ENCODE measurements at places on chromosomes 5 and 9.

DNA sequence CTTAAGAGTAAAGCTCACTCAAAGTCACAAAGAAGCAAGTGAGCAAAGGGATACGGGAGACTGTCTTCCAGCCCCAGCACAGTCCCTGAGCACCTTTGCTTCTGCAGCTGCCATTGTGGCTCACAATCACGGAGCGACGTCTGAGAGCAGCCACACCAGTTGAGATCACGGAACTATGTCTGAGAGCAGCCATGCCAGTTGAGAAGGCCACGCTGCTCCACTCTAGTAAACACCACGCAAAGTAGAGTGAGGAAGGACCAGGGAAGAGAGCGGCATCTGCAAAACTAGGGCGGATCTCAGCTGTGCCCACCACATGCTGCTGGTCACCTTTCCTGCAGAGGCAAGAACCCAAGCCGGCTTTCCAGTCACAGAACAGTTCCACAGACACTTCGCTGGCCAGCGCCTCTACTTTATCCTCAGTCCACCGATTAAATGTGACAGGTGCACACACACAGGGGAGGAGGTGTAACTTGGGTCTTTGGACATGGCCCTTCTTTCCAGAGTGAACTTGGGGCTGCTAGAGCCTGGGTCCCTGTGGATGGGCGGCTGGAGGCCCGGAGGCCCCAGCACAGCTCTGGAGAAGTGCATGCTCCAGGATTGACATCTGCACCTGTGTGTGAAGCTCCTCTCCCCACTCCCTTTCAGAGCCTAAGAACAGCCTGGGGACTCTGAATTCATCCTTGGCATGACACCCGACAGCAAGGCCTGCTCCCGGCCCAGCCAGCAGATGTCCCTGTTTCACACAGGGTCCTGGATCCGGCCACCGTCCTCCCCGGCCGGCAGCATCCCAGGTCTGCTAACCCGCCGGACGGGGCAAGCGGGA is 324.9 kb upstream of the IRX4 start:
- DNase-seq = peak; percentile 15

DNA sequence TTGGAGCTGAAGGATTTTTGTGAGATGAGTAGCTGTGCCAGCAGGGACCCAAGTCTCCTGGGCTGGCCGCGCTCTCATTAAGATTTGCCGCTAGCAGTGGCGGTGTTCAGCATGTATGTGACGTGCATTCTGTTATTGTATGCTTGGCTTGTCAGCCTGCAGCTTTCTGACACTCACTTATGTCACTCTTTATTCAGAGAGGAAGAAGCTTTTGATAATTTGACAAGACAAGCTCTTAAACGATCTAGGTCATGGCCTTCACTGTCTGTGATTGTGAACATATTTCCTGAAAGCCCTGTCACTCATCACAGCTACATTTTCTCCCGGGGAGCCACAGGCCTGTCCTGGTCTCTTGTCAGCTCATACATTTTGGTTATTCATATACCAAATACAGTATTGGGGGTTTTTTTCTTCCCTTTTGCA is 98.2 kb upstream of the GRHPR start:
- DNase-seq = no peak

- no peak for DNase-seq
These were observed 73.9 kb downstream of the RORB start for GRCh38 chr9:74570879-74571512.

DNA sequence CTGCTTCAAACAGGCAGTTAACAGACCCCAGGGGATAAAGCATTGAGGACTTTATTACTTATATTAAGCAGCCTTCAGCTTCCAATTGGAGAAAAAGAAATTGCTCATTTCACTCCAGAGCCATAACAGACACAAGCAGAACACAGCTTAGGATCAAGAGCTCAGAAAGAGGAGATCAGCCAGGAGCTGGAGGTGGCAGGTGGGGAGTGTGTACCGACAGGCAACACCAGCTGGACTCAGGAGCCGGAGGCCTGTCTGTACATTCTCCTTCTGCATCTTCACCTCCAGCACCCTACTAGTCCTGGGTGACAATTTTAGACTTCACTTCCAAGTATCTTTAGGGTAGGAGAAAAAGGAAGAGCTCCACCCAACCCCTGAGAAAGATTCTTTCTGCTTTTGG is 35.8 kb downstream of the NRG2 start:
- no peak for DNase-seq

GRCh38 chr9:72949918-72950325 is 2.9 kb downstream of the ALDH1A1 start:
- no peak for DNase-seq

- no peak for DNase-seq
These were observed 137.5 kb downstream of the GNA14 start for GRCh38 chr9:77510666-77511065.

GRCh38 chr9:94843134-94843533 is 116.6 kb downstream of the AOPEP start:
- DNase-seq = no peak

Data from pancreas (tissue), 10 donors.